Urinary bladder (tissue), 4 donors: ENCODE measurements at places on chromosomes 1 and 21. TPM values are rescaled to one million over a fixed set of nuclear protein-coding genes. Genes with fewer than 3 reads are reported as not detected.

HES2 gene
- 0.53 TPM for total RNA-seq

- DNase-seq = peak; percentile 31
These were observed 35.5 kb upstream of the HHAT start for GRCh38 chr1:210293171-210293607.

TMPRSS15 gene
- not detected for total RNA-seq

DNA sequence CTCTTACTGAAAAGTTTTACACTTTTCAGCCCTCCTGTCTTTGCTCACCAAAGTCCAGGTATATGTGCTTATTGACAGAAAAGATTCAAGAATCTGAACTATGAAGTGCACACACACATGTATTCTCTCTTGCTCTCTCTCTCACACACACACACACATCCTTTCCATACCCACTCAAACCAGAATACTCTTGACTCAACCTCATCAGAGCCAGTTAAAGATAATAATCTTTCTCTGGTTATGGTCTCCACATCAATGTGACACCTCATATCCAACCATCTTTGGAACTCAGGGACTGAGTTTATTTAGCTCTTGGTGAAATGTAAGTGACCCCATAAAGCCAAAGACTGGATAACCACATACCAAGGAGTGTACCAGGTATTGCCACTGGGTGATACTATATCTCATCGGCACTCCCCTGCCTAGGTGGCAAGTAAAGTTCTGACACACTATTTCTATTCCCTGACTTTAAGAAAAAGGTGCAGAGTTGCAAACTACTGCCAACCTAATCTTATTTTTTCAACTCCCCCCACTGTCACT lies 24.9 kb upstream of the RGS8 start:
- DNase-seq = no peak

PRAMEF33 gene
- not detected for total RNA-seq

- no peak for DNase-seq
These were observed 9.4 kb upstream of the SEC16B start for GRCh38 chr1:177979272-177979671.

DNA sequence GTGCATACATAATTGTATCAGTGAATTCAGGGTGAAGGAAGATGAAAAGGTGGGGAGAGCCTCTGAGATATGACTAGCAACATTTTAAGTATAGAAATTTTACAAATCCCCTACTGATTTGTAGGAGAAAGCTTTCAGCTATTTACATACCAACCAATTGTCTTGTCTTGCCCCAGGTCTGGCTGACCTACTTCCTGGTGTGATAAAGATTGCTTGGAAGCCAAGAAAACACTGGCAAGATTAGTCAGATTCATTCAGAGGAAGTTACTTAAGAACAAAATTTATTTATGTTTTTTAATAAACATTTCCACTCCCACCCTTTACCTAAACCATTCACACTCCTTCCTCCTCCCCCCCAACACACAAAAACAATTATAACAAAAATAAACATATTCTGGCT lies 17.5 kb downstream of the PTGS2 start:
- DNase-seq = no peak

DNA sequence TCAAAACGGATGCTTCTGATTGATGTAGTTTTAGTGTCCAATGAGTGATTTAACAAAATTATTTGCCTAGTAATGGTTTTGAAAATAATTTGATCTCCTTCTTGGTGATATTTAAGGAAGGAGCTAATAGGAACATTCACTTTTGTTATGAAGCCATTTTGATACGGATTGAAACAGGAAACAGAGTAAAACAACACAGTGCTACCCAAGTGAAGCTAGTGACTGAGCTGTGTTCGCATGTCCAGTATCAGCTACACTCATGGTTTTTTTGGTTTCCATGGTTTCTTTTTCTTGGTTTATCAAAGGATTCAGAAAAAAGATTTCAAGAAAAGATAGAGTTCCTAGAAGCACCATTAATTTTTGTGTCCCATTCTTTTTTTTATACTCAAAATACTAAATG lies 40.1 kb upstream of the PLEKHO1 start:
- DNase-seq = no peak

GRCh38 chr1:4605158-4605557 lies 49.3 kb upstream of the AJAP1 start:
- DNase-seq = no peak

DNA sequence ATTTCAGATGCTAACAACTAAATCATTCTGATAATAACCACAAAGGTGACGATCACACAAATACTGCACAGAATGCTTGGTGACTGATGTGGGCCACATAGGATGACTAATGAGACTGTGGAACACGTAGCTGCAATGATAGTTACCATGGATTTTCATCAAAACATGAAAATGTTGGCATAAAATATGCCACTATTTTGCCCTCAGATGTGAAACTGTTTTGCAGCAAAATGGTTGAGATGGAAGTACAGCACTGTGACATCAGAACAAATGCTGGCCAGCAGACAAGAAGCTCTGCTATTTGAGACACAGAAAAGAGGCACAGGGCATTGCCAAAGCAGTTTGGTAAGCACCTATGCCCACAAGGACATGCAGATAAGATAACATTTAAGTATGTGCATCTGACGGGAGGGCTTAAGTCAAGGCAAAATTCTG lies 83.8 kb downstream of the NIBAN1 start:
- no peak for DNase-seq

- no peak for DNase-seq
These were observed 271.3 kb downstream of the NPHP4 start for GRCh38 chr1:5720936-5721335.

DNA sequence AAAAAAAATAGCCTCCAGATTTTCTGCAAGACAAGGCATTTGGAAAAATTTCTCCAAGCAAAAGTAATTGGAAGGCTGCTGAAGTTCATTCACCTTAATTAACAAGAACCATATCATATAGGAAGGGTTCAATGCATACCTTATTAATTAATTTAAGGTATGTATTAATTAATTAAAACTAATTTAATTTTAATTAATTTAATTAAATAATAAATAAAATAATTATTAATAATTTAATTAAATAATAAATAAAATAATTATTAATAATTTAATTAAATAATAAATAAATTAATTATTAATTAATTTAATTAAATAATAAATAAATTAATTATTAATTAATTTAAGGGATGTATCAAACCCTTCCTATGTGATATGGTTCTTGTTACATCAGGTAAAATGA lies 7.9 kb downstream of the OR2L13 start:
- DNase-seq = no peak

PAQR6 gene
- total RNA-seq = 0.79 TPM

HSD3B1 gene
- not detected for total RNA-seq

LENEP gene
- total RNA-seq = not detected

DNA sequence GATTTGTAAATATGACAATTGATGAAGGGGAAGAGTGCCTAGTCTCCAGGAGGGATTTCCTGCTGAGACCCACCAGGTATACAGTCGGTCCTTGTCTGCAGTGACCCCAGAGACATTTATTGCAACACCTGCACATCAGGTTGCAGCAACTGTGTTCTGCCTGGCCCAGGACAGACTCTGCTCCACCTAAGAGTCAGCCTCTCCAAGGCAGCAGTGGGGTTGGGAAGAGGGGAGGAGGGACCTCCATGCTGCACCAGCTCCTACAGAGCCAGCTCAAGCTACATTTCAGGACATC lies 120.4 kb upstream of the IRF2BP2 start:
- no peak for DNase-seq

PADI2 gene
- 5.6 TPM for total RNA-seq
